SK-MEL-5 (cell line): ENCODE measurements at places on chromosomes 3 and 15. TPM values are rescaled to one million over a fixed set of nuclear protein-coding genes. Genes with fewer than 3 reads are reported as not detected.

DNA sequence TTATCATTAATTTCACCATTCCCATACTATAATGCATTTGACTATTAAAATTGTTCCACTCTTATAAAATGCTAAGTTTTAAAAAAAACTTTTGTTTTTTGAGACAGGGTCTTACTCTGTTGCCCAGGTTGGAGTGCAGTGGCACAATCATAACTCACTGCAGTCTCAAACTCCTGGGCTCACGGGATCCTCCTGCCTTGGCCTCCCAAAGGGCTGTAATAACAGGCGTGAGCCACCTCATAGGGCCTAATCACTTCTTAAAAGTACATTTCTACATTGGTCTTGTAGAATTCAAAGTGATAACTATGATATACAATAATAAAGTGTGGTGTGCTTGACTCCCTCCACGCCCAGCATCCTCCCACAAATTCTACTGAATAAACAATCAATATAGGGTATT is 3.0 kb downstream of the DENND4A start:
- DNase-seq: no peak

GRCh38 chr15:60718661-60719069 is 239.7 kb upstream of the ICE2 start:
- no peak for DNase-seq

DNA sequence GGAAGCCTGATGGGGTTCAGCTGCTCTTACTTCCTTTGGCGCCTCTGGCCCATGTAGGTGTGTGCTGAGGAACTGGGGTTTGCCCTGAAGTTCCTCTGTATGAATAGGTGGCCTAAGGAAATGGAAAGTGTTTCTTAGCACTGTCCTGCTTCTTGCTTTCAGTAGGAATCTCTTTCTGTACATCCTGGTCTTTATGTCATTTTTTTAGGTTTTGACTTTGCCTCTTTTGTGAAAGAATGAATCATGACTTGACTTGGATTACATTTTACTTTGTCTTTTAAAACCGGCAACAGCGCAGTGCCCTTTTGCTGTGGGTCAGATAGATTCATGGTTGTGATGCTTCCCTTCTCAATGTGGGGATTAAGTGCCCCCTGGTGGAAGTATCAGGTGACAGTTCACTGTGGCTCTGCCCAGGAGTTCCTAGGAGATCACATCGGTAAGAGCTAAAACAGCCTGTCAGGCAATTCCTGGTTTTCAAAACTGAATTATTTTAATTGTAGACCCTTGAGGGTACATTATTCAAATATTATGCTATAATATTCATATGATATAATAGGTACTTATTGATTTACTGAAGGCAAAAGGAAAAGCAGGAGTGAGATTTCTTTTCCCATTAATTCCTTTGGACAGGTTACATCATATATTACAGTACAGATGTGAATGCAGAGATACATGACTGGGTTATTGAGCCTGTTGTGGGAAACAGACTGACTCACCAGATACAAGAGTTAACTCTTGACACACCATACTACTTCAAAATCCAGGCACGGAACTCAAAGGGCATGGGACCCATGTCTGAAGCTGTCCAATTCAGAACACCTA is 95.4 kb downstream of the HCN4 start:
- DNase-seq: peak; percentile 76

GRCh38 chr3:52361898-52362297 is 45.8 kb downstream of the DNAH1 start:
- DNase-seq: no peak

DNA sequence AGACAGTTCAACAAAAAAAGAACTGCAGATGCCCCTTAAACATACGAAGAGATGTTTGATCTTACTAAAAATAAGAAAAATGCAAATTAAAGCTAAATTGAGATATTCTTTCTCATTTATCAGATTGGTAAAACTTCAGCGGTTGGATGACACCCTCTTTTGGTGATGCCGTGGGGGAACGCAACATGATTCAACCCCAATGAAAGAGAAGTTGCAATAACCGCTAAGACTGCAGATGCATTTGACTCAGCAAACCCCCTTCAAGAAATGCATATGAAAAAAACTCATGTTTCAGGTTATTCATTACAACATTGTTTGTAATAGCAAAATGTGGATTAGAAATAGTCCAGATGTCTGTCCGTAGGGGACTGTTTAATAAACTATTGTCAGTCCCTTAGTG is 3.6 kb downstream of the KLHL6 start:
- DNase-seq: no peak

DNA sequence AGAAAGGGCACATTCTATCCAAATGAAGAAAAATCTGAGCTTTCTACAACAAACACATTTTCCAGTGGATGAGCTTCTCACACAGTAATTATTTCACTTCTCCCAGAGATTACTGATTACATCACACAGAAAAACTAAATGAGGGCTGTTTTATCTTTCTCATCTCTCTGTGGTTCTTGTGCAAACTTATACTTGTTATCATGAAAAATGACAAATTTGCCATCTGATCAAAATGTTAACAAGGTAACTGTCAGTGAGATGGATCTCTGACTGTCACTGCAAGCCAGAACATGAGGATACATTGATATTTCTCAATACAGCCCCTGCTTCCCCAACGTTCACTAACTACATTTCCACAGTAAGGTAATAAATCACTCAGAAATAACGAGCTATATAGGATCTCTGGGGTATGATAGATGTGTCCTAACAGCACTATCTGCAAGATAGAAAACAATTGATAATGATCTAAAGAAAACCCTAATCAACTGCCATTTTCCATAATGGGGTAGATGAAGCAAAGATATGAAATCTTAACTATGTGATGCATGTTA is 829.3 kb upstream of the CFAP20DC start:
- no peak for DNase-seq

DNA sequence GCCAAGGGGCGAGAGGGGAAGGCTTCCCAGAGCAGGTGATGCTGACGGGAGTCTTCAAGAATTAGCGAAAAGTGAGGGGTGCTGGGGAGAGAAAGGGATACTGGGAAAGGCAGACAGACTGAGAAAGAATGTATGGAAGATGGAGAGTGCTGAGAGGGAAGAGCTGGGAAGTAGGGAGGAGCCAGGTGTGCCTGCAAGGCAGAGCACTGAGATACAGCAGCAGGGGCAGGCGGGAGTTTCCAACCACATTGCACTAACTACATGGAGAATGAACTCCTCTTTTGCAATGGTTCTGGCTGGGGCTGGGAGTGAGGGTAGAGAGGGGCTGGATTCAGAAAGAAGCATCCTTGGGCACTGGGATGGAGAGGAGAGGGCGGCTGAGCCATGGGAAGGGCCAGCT is 16.0 kb upstream of the CRABP1 start:
- DNase-seq: no peak

- no peak for DNase-seq
Measured at GRCh38 chr3:59321881-59322540, 272.2 kb upstream of the CFAP20DC start.

GRCh38 chr15:63094495-63094931 is 27.1 kb upstream of the LACTB start:
- no peak for DNase-seq

DNA sequence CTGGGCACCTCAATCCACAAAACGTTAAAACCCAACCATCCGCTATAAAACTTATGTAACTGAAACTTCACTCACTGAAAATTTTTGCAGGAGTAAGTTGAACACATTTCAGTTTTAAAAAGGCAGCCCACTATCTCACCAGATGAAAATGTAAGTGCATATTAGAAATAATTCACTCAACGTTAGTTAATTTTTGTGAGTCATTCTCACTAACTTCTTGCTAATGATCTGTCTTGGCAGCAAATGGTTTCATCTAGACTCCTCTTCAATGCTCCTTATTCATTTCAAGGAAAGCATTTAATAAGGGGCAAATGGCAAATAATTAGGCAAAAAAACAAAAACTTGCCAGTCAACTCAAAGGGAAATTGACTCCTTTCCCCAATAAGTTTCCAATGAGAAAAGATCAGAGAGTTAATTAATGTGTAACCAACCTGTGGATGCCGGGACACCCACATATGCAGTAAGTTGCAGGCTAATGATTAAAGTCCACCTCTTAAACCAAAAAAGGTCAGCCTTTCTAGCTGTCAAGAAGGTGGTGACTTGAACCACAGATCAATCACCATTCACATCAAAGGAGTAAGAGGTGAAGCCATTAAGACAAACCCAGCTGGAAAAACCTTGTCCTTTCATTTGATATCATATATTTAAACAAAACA is 22.9 kb upstream of the PRICKLE2 start:
- DNase-seq: no peak

- DNase-seq: peak; percentile 49
Measured at GRCh38 chr15:69298697-69299441, at the start of gene PAQR5. Gene PAQR5 (plus strand): TSS chr15:69298912. CDS start chr15:69360081, 61,169 bp downstream.

GRCh38 chr3:113985541-113985940 is 37.7 kb downstream of the ZDHHC23 start:
- DNase-seq: no peak

DNA sequence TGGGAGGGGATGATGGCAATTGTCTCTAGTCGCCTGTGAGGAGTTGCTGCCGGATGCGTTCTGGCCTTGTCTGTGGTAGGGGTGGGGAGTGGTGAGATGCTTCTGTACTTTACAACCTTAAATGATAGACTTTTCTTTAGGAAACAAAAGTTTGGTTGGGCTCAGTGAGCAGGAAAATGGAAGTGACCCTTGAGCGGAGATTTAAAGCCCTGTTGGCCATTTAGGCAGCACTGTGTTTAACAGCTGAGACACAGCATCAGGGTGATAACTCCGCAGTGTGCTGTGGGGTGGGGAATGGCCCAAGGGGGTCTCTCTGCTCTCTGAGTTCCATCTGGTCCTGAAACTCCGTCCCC is 36.6 kb downstream of the SPSB4 start:
- DNase-seq: no peak

DNA sequence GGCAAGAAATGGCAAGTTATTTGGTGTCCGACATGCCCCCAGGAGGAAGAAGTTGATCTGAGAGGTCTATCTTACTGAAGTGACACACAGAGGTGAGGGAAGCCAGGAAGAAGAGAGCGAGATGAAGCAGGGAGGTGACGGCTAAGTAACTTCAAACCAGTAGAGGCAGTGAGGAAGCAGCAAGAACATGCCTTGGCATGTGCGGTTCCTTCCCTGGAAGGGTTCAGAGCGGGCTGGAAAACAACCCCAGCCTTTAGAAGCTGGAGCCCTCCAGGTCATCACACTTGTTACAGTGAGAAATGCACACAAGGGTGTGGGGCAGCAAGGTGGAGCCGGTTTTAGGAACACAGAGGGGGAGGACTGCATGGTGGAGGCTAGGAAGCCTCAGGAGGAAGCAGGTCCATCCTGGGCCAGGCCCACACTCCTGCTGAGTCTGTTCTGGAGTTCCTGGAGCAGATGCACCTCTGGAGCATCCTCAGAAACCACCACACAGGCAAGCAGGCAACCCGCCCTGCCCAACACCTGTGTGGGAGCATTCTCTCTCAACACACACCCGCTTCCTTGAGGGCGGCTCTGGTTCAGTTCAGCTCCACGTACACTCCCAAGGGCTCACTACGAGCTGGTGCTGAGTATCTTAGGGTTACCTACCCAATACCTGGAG is 47.1 kb downstream of the POC1A start:
- no peak for DNase-seq

DNA sequence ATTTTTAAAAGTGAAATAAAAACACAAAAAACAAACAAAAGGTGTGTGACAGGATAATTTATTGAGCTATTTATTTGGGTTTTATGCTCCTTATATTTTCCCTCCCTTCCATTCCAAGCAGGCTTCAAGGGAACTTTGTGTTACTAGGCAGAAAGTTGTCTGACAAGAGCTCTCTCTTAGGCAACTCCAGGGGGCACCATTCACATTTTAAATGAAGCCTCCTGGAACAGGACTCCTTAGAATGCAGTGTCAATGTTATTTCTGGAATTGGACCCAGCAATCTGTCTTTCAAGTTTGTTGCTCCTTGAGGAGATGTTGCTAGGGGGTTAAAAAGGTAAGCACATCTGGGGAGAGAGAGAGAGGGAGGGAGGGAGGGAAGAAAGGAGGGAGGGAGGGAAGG is 5.4 kb upstream of the RFX7 start:
- peak; percentile 81 for DNase-seq

- DNase-seq: no peak
Measured at GRCh38 chr3:116473602-116474001, 28.3 kb upstream of the LSAMP start.

DNA sequence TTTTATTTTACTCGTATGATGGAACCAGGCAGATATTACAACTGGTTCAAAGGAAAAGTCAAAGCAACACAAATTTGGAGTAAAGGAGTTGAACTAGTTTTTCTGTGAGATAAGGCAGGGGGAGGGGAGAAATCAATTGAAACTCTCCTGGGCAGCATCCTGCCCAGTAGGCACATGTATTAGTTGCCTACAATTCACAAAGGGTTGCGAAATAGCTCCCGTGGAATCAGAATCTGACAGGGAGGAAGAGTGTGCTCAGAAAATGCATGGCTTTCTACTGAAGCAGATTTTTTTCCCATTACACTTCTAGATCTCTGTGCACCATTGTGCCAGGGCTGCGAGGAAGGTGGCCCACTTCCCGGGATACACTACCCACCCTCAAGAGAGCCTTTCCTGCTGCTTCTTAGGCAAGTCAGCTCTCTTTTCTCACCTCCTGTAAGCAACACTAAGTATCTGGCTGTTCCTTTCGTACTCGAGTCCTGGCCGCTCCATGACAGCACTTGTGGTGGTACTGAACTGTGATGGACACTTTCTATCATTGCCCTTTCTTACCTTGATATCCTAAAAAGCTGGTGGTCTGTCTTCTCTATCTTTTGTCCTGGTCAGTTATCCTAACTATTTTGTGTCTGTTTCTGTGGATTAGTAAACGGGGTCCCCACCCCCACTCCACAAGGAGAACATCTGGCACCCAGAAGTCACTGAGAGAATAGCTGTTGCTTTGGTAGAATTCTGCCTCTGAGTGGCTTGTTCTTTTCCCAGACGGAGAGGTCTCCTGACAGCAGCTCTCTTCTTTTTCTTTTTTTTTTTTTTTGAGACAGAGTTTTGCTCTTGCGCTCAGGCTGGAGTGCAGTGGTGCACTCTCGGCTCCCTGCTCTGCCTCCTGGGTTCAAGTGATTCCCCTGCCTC is 74.8 kb downstream of the RPL39L start:
- peak; percentile 32 for DNase-seq

DNA sequence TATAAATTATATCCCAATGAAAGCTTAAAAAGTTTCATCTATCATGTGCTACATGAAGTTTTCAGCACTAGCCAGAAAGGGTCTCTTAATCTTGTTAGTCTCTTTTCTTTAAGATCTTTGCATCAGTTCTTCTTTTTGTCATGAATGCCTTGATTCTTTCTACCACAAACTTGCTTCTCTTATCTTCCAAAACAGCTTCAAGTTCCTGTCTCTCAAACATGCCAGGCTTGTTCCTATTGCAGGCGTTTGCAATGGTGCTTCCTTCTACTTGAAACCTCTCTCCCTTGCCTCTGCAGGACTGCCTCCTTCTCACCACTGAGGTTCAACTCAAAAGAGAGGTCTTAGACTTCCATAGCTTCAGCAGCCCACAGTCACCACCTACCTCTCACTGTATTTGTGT is 104.3 kb upstream of the FRMD4B start:
- DNase-seq: no peak

Gene ZIC4
- total RNA-seq: 0.13 TPM in 1 of 2 replicates, not detected in the other

Gene TMEM207
- total RNA-seq: 0.19 and 0.21 TPM in 2 replicates

Gene GPR27
- total RNA-seq: 0.66 and 0.93 TPM in 2 replicates

Gene NR2E3
- not detected in 2 replicates for total RNA-seq

Gene CCK
- total RNA-seq: 0.21 TPM in 1 of 2 replicates, not detected in the other

Gene MYZAP
- 0.21 TPM in 1 of 2 replicates, not detected in the other for total RNA-seq
